RCC 7860 (cell line): ENCODE measurements at places on chromosomes 2 and 18.

DNA sequence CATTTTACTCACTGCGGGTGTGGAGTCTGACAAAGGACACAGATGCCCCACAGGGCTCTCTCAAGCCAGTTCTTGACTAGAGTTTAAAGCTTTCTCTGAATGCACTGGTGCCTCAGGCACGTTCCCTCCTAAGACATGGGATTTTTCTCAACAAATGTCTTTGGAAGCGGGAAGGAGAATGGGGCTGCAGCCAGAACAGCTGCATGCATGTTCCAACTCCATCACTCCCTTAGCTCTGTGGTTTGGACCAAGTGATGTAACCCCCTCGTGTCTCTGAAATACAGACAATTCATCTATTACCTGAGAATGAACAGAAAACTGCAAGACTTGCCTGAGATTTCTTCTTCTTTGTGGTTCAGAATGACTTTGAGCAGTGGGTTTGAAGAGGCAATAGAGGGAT, 141.7 kb upstream of the SERPINE2 start:
- no peak for DNase-seq

GRCh38 chr2:178238154-178238521, 43.8 kb downstream of the OSBPL6 start:
- peak; percentile 38 for DNase-seq

DNA sequence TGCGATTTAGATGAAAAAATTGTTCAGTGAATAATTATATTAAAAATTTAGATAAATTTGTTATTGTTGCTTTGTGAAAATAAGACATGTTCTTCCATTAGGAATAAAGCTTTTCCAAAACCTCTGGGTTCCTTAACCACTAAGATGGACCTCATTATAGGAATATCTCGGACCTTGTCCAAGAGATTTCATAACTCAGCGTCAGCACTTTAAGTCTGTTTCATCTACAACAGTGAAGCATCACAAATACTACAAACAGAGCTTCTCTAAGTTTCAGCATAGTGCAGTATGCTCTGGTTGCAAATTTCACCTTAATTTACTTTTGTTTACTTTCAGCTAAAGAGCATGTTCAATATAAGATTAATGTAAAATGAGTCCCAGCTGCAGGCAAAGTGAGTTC, 150.3 kb downstream of the UBE2E3 start:
- no peak for DNase-seq

DNA sequence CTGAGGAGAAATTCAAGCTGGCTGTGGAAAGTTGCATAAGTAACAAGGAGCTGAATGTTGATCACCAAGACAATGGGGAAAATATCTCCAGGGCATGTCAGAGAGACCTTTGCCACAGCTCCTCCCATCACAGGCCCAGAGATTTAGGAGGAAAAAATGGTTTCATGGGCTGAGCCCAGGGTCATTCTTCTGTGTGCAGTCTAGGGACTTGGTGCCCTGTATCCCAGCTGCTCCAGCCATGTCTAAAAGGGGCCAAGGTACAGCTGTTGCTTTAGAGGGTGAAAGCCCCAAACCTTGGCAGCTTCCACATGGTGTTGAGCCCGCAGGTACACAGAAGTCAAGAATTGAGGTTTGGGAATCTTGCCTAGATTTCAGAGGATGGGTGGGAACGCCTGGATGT, 439.8 kb upstream of the HNRNPA3 start:
- no peak for DNase-seq

- DNase-seq, result no peak
Measured at GRCh38 chr2:232211743-232212686, 166.5 kb upstream of the ALPP start.

- DNase-seq, result no peak
Measured at GRCh38 chr2:183070942-183071844, 7.4 kb upstream of the DUSP19 start.

DNA sequence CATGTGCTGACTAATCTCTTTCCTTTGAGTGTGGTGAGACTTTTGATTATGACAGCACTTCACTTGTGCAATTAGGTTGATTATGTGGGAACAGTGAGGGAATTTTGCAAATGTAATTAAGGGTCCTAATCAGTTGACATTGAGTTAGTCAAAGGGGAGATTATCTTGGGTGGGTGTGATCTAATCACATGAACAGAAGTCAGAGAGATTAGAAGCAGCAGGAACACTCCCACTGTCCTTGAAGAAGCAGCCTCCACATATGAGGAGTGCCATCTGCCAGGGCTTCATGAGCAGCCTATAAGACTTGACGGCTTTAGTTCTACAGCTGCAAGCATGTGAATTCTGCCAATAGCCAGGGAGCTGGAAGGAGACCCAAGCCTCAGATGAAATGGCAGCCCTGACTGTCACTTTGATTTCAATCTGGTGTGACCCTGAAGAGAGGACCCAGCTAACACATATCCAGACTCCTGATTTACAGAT, 89.4 kb upstream of the APCDD1 start:
- no peak for DNase-seq

DNA sequence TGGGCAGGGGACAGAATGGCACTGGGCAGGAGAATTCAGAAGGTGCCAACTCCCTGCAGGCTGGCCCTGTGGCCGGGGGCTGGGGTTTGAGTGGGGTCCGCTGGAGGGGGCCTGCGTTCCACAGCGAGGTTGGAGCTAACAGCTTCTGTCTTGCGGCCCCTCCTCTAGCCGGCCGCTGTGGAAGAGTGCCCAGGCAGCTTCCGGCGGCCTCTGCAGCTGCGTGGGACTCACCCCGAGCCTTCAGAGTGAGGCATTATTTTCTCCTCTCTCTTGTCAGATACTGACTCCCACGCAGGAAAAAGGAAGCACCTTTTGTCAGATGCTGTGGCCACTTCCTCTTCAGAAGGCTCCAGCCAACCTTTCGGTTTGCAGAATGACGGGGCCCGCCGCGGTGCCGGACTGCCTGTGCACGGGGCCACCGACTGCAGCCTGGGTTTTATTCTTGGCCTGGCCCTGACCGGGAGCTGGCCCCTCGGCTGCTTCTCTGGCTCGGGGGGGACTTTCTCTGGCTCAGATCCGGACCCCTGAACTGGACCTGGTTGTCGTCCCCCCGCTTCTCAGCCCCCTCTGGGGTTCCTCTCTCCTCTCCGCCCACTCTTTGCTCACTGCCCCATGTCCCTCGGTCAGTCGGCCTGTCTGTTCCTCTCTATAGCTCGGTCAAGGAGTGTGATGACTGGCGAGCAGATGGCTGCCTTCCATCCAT, 40.1 kb downstream of the ARHGAP25 start:
- no peak for DNase-seq
